Activated CD4-positive, alpha-beta T cell treated with anti-CD3 and anti-CD28 coated beads for 4 hours (primary cell): ENCODE measurements at places on chromosomes 16 and 17.

- no peak for DNase-seq
Measured at GRCh38 chr17:67025216-67025792, 19.1 kb upstream of the CACNG1 start.

DNA sequence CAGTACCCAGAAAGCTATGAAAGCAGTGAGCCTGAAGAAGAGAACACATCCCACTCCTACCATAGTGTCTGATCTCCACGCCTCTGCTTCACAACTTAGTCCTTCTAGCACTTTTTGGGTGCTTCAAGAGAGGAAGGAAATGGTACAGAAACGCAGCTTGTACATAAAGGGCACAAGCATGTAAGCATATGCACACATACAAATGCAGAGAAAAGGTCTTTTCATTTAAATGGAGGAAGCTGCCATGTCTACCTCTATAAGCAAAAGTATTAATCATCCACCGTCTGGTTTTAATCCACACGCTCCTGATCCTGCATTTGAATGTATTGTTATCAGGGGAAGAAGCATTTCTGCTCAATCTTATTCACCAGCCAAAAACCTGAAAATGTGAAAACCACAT, 100.7 kb downstream of the HIC1 start:
- DNase-seq, result no peak

DNA sequence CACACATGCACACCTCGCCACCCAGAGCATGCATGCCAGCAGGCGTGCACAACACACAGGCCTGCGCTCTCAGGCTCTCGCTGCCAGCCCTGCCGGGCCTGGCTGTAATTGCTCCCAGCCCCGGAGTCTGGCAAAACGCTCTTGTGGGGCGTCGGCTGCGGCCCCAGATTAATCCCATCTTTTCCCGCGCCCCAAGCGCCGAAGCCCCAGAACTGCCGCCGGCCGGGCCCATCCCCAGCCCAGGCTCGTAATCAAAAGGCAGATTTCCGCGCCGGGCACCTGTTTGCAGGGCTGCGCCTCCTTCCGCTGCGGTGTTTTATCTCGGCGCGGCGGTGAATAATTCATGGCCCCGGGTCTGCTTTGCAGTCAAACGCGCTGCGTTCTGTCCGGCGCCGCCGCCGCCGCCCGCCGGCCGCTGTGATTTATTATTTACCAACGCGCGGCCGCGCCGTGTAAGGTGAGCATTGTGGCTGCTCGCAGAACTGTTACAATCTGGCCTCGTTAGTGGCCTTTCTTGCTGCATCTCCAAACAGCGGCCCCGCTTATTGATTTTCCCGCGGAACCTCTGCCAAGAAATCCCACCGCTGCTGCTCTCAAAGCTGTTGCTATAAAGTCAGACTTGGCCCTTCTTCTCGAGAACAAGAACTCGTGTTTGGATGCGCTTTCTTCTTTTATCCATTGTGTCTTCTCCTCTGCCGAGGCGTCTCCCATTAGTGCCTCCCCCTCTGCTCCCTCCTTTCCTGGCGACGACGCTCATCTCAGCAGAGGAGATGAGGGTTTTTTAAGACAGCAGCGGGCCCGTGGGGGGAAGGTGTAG, 126.1 kb downstream of the IRX5 start:
- DNase-seq, result no peak

DNA sequence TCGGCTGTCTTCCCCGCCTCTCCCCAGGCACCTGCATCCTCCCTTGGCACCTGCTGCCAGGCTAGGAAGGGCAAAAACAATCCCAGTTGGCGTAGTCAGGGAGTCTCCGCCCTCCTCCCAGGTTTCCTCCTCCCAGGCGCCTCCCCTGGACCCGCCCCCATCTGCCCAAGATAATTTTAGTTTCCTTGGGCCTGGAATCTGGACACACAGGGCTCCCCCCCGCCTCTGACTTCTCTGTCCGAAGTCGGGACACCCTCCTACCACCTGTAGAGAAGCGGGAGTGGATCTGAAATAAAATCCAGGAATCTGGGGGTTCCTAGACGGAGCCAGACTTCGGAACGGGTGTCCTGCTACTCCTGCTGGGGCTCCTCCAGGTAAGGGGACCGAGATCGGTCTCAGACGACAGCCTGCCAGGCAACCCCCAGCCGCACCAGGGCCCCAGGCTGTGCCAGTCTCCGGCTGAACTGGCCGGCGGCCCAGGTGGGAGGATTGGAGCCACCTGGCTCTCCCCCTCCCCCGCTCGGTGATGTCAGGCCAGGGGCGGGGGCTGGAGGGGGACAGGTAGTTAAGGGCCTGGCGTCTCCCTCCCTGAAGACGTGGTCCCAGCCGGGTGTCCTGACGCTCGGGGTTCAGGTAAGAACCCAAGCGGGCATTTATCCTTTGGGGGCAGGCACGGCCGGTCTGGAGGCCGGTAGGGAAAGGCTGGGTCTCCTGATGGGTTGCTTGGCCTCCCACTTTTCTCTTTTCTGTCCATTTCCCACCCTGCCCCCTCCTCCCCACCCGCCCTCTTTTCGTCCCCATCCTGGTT, at the start of gene GRB7:
TSS of gene GRB7 (plus strand) at position 179 of the 808 bp plus-strand sequence. CDS start 4,364 bp downstream, outside the sequence.
- DNase-seq, result no peak

GRCh38 chr16:74573622-74574021, 33.3 kb downstream of the GLG1 start:
- no peak for DNase-seq

DNA sequence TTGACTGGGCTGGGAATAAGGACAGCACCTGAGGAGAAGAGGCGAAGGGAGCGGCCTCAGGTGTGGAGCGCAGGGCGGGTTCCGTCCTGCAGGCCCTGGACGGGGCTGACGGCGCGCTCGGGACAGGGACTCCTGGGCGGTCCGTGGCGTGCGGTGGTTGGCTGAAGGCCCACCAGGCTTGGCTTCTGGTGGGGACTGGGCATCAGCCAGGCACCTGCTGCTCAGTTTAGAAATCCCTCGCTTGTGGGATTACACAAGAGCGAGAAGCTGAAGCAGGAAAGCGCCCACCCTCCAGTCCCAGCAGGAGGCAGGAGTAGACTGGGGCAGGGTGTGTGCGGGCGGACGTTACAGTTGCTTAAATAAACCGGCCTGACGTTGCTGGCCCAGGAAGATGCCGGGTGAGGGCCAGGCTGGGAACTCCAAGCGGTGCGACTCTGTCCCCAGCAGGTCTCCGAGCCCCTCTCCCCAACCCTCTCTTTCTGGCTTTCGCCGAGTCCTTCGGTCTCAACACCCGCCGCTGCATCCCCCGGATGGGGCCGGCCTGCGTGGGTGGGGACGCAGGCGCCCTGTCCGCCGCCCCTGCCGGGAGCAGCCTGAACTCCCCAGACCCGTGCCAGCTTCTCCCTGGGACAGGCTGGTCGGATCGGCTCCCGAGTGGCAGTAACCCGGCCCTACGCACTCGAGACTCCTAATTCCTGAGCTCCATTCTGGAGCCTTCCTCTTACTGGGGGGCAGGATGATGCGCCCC, 639 bp downstream of the MIF4GD start:
- peak; percentile 37 for DNase-seq

DNA sequence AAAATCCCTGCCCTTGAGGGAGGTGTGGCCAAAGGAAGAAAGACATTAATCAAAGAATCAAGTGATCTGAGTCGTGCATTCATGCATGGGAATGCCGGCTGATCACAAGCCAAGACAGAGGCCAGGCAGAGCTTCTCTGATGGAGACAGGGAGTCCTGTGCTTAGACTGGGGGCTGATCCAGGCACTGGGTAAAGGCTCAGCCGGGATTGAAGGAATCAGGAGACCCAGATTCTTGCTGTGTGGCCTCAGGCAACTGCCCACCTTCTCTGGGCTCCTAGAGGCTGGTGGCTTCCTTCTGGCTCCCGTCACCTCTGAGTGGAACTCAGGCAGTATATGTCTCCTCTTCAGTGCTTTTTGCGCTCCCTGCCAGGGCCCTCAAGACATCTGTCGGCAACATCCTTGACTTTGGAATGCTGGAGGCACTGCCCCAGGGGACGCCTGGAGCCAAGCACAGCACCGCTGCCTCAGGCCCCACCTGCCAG, 17.7 kb downstream of the RAI1 start:
- DNase-seq, result no peak

- no peak for DNase-seq
Measured at GRCh38 chr17:7721612-7722011, 4.1 kb downstream of the DNAH2 start.

DNA sequence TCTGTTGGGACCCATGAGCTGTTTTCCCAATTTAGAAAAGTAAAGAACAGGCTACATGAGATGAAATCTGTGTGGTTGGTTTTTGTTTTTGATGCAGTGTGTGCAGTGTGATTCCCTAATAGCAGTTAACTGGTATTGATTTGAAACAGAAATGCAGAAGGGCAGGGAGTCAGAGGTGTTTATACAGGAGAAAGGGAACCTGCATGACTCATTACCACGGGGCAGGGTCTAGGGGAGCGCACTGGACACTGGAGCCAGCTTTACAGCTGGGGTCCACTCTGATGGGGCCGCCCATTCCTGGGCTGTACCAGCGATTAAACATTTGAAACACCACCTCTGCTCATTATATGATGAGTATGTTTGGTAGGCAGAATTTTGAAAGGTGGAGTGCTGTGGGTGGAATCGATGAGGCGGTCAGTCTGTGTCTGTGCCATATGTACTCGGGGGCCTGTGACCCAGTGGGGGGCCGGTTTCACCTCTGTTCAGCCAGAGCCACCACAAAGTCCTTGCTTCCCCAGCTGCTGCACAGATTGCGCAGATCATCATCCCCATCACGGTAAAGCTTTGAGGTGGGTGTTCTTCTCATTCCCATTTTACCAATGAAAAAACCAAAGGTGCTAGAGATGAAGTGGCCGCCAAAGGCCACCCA, 142.5 kb downstream of the CMIP start:
- no peak for DNase-seq

- DNase-seq, result peak; percentile 18
Measured at GRCh38 chr17:27630607-27631410, at the start of gene LGALS9. Gene LGALS9, plus strand, starts transcription at chr17:27631188. Its CDS starts 78 bp downstream, at chr17:27631266.

DNA sequence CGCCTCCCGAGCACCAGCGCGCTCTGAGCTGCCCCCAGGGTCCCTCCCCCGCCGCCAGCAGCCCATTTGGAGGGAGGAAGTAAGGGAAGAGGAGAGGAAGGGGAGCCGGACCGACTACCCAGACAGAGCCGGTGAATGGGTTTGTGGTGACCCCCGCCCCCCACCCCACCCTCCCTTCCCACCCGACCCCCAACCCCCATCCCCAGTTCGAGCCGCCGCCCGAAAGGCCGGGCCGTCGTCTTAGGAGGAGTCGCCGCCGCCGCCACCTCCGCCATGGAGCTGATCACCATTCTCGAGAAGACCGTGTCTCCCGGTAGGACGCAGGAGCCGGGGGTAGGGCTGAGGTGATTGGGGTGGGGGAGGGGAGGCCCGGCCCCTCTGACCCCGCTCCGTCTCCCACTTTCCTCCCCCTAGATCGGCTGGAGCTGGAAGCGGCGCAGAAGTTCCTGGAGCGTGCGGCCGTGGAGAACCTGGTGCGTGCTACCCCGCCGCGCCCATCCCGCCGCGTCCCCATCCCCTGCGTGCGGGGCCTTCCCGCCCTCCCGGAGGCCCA, 329 bp downstream of the KPNB1 start:
- DNase-seq, result no peak
